Astrocyte of the spinal cord (primary cell): ENCODE measurements at places on chromosomes 16 and 17.

- DNase-seq = peak; percentile 58
Measured at GRCh38 chr17:50221266-50221863, 19.9 kb upstream of the COL1A1 start.

- DNase-seq = no peak
Measured at GRCh38 chr16:26129997-26130396, 438.2 kb downstream of the HS3ST4 start.

GRCh38 chr16:87678618-87679017 is 76.3 kb downstream of the JPH3 start:
- no peak for DNase-seq

DNA sequence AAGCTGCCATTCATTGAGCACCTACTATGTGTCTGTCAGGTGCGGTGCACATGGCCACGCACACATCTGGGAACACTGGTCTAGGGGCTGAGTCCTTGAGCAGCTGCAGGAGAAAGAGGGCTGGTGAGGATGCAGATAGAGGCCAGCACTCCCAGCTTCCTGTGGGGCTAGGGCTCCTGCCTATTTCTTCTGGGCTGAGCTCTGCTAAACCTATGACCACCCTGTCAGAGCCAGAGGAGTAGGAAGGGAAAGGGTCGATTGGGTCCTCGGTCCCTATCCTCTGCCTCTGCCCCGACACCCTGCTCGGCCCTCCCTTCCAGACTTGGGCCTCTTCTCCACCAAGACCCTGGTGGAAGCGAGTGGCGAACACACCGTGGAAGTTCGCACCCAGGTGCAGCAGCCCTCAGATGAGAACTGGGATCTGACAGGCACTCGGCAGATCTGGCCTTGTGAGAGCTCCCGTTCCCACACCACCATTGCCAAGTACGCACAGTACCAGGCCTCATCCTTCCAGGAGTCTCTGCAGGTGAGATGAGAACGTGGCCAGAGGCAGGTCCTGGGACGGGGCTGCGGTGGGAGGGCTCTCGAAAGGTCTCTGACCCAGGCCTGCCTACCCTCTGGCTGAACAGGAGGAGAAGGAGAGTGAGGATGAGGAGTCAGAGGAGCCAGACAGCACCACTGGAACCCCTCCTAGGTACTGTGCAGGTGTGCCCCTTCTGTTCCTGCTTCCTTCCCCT is 4.0 kb upstream of the TMEM88 start:
- no peak for DNase-seq

- DNase-seq = no peak
Measured at GRCh38 chr17:81814748-81815645, 11.0 kb downstream of the GCGR start.

- no peak for DNase-seq
Measured at GRCh38 chr16:17412791-17413190, 58.0 kb downstream of the XYLT1 start.

DNA sequence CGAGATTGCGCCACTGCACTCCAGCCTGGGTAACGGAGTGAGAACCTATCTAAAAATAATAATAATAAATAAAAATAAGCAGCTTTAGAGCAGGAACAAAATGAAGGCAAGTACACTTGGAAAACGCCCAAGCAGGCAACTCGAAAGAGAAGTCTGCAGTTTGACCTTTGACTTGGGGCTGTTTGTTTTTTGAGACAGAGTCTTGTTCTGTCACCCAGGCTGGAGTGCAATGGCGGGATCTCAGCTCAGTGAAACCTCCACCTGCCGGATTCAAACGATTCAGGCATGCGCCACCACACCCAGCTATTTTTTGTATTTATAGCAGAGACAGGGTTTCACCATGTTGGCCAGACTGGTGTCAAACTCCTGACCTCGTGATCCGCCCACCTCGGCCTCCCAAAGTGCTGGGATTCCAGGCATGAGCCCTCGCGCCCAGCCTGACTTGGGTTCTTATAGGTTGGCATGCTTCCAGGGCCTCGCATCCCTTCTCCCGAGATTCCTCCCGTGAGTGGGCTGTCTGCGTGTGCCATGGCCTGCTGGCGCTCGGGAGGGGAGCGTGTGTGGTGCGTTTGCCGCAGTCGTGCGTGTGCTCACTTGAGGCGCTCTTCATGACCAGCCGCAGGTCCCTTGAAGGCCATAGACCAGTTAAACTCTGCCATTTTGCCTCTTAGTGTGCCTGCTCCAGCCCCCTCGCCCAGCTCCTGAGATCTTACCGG is 18.4 kb upstream of the UBE2I start:
- no peak for DNase-seq

DNA sequence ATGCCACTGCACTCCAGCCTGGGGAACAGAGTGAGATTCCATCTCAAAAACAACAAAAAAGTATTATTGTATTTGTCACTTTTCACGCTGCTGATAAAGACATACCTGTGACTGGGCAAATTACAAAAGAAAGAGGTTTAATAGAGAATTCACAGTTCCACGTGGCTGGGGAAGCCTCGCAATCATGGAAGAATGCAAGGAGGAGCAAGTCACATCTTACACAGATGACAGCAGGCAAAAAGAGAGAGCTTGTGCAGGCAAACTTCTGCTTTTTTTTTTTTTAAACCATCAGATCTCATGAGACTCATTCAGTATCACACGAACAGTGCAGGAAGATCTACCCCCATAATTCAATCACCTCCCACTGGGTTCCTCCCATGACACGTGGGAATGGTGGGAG is 41.5 kb upstream of the ETV4 start:
- no peak for DNase-seq

- DNase-seq = no peak
Measured at GRCh38 chr16:47475786-47476185, 14.7 kb downstream of the PHKB start.

GRCh38 chr16:11104168-11105037 is 151.6 kb downstream of the SOCS1 start:
- no peak for DNase-seq

DNA sequence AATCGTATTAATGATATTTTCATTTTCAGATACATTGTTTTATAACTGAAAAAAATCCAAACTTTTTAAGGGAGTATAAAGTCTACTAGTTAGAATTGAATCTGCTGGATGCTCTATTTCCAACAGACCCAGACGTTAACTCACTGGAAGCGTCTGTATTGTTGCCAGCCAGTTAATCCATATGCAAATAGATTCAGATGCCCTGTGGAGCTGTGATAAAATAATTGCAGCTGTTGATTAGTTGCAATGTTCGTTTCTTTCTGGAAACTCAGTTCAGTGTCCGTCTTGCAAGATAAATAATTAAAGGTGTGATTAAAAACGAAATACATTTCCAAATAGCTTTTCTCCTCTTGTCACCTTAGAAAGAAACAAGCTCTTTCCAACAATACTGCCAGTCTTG is 5.1 kb upstream of the GNA13 start:
- no peak for DNase-seq

DNA sequence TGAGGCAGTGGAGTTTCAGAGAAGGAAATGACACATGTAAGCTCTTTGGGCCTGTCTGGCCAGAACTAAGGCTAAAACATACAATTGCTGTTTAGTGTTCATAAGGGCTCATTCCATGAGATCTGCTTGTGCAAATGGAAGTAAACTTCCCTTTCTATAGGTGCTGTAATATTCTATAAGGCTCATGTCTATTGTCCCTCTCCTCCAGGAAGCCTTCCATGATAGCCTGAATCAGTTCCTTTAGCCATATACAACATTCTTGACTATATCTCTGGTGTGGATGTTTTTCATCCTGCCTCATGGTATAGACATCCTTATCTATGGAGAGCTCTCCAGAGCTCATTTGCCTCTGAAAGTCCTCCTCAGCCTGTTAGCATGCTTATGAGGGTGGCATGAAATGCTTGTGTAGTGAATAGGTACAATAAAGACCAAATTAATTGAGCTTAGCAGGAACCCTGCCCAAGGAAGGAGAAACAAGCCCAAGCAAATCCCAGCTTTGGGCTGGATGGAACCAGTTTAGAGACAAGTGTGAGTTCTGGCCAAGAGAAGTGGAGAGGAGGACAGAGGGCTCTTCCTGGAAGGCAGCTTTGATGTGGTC is 1.6 kb upstream of the ETV4 start:
- no peak for DNase-seq

DNA sequence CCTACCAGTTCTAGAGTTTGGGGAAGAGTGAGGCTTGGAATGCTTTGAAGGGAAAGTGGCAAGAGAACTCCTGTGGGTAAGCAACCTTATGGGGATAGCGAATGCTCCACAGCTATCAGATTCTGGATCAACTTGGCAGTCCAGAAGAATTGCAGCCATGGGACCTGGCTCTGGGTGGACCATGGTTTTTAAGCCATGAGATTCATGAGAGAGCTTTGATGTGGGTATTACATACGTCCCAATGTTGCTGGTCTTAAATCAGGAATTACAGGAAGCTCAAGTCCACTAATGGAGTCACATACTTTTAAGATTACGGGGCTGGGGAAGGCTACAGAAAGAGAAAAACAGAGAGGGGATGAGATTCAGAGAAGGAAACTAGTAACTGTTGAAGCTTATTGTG is 142.5 kb upstream of the ELAC2 start:
- DNase-seq = no peak

GRCh38 chr17:36889770-36890349 is 47.4 kb upstream of the LHX1 start:
- DNase-seq = no peak

DNA sequence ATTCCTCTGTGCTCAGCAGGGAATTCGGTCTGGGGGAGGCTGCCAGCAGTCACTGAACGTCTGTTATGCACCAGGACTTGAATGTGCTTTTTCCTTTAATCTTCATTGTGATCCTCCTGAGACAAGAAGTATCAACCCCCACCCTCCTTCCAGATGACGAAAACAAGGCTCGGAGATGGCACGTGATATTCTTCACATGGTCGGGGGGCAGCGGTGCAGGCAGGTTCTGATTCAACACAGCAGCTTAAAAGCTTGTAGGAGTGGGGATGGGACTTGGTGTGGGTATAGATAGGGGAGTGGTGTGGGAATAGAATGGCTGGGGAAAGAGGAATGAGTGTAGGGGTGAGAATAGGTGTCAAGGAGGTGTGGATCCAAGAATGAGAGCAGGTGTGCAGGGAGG is 6.4 kb downstream of the NECAB2 start:
- DNase-seq = no peak

GRCh38 chr17:81941484-81942166 is 4.5 kb upstream of the PYCR1 start:
- DNase-seq = no peak

- DNase-seq = no peak
Measured at GRCh38 chr17:42334677-42335076, 46.4 kb downstream of the STAT5A start.

DNA sequence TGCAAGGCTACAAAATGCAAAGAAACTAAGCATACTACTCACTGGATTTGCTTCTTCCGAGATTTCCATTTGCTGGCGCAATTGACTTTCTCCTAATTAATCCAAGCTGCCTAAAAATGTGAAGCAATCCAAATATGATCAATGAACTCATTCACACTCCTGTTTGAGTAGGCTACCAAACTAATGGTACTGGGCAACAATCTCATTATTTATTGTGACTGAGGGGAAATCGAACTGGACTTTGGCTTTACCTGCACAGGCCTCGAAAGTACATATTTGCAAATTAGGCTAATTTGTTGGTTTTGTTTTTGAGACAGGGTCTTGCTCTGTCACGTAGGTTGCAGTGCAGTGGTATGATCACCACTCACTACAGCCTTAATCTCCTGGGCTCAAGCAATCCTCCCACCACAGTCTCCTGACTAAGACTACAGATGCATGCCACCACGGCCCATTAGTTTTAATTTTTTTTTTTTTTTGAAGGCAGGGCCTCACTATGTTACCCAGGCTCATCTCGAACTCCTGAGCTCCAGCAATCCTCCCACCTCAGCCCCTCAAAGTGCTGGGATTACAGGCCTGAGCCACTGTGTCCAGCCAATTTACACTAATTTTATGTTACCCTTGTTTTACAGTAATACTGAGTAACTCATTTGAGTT is 2.6 kb downstream of the ERI2 start:
- no peak for DNase-seq

GRCh38 chr16:25109643-25110042 is 1.9 kb upstream of the LCMT1 start:
- DNase-seq = peak; percentile 92

DNA sequence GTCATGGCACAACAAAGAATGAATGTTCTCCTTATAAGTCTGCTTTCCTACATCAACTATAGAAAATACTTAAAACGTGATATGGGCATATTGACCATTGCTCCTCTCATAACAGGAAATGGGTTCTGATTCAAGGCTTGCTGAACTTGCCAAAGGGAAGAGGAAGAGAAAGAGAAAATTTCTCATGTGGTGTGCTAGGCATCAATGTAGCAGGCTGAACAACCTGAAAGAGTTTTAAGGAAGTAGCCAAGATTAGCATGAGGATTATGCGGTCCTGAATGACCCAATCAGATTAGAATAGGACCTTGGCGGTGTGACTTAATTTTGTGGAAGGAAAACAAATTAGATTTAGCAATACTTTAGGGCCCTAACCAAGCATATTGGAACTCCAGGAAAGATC is 617.7 kb upstream of the CDH11 start:
- no peak for DNase-seq

GRCh38 chr17:56926704-56927103 is 12.9 kb upstream of the TRIM25 start:
- no peak for DNase-seq

GRCh38 chr17:57530026-57530425 is 215.1 kb downstream of the CCDC182 start:
- no peak for DNase-seq

DNA sequence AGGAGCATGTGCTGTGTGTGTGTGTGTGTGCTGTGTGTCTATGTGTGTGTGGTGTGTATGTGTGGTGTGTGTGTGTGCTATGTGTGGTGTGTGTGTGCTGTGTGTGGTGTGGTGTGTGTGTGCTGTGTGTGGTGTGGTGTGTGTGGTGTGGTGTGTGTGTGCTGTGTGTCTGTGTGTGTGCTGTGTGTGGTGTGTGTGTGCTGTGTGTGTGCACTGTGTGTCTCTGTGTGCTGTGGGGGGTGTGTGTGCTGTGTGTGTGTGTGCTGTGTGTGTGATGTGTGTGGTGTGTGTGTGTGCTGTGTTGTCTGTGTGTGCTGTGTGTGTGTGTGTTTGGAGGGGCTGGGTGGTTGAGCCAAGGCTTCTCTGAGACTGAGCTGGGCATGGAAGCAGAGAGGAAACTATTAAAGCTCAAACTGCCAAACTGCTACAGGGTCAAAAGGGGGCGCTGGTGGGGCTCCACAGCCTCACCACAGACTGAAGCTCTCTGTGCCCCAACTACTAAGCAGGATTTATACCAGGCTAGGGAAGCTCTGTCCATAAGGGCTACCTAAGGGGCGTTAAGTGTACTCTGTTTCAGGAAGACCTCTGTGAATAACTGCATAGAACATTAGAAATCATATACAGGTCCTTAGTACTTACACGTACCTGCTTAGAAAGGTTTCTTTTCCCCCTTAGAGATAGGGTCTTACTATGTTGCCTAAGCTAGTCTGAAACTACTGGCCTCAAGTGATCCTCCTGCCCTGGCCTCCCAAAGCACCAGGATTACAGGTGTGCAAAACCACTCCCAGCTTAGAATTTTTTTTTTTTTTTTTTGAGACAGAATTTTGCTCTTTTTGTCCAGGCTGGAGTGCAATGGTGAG is 27.8 kb upstream of the GHDC start:
- DNase-seq = peak; percentile 61

GRCh38 chr16:69273009-69273408 is 38.1 kb upstream of the VPS4A start:
- peak; percentile 81 for DNase-seq

GRCh38 chr16:30430428-30430970 is 669 bp upstream of the DCTPP1 start:
- no peak for DNase-seq

- DNase-seq = no peak
Measured at GRCh38 chr17:2905269-2905668, 109.0 kb downstream of the RAP1GAP2 start.
